Naive thymus-derived CD4-positive, alpha-beta T cell (primary cell): ENCODE measurements at places on chromosomes 1 and 21.

DNA sequence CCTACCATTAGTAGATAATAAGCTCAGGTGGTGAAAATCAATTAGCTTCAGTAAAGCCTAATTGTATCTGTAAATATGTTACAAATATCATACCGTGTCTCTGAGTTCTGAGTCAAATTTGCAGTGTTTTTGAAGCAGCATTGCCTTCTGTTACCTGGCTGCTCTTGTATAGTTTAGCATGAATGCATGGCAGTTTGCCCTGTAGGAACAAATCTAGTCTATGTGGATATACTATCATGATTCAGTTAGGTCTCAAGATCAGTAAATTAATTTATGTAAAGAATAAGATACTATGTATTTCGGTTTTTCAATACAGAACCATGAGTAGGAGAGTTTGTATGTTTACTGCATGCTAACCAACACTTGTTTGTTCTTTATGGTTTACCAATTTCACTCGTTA, 240.6 kb upstream of the C1orf105 start:
- DNase-seq, result no peak

DNA sequence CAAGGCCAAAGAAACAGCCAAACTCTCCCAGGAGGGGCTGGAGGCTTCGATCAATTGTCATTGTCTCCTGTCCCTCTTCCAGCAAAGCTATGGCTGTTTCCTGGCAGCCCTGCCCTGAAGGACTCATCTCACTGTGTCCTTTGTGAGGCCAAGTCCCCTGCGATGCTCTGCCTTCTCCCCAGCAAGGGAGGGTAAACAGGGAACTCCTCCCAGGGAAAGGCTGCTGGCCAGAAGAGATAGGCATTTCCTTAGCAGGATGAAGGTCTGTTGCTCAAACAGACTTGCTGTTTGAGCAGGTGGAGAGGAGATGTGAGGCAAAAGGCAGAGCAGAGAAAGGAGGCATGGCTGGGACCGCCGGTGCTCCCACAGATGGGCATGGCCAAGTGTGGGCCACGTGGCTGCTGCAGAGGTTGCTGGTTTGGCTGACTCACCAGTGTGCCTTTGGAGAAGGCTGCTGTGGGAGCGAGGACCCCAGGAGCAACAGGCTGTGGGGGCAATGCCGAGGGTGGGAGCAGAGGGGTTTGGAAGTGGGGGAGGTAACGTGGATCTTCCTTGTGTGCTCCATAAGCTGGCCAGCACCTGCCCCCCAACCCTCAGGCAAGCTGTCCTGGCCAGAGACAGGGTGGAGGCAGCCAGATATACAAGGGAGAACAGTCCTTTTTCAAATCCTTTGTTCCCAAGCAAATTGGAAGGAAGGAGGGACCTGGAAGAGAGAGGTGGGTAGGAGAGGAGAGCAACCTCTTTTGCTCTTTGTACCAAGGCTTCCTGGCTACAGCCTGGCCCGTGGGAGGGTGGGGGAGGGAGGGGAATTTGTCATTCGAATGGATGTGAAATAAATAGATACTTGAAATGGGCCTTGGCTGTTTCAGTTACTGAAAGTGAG, 449.8 kb downstream of the SIPA1L2 start:
- no peak for DNase-seq

- DNase-seq, result no peak
These were observed 530.3 kb downstream of the MATN1 start for GRCh38 chr1:30192969-30193630.

- DNase-seq, result no peak
These were observed 117.6 kb downstream of the UBE2U start for GRCh38 chr1:64320922-64321614.

- no peak for DNase-seq
These were observed 23.9 kb downstream of the FMO5 start for GRCh38 chr1:147201276-147201675.

GRCh38 chr21:23593582-23593981, 2013.7 kb downstream of the MRPL39 start:
- no peak for DNase-seq

DNA sequence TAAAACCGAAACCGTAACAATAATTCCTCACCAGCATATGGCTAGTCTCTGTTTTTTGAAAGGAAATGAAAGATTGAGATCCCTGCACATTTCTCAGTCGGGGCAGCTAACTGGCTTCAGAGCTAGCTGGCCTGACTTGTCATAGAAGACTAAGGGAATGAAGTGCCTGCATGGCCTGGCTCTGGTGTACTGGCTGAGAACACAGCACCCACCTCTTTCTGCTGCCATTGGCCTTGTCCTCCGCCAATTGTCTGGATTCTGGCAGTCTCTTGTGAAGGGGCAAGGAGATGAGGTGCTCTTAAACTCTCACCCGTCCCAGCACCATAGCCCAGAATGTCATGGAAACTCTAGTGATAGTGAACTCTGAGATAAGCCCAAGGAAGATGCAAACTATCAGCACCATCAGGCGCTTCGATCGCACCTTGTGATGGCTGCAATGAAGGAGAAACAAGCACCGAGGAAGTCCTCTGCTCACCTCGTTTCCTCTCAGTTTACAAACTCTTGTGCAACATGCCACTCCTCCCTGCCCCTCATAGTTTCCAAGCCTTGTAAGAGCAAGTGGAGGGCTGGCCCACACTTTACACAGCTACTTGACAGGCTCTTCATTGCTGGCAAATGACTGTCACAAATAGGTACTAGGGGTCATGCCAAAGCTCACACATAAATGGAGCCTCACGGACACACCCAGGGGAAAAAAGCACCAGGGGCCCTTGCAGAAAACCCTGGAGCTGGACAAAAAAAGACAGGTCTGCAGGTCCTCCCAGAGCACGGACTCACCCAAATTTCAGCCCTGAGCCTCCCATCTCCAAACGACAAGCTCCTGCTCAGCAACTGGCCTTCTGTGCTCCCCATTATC, 16.4 kb downstream of the INPP5B start:
- DNase-seq, result peak; percentile 14

DNA sequence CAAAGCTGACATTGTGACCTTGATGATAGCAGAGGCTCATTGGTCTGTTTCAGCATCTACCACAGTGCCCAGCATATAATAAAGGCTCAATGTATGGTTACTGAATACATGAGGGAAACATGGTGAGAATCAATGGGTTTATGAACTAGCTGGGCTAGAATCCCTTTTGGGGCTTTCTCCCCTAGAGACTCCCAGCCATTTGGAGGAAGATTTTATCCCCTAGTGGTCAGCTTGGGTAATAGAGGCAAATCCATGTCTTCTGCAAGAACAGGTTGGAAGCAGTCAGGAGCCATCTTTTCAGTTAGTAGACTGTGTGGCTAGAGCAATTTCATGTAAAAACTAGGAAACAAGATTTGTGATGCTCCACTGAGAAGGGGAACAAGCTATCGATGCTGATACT, 15.8 kb upstream of the REG4 start:
- no peak for DNase-seq

GRCh38 chr1:52641307-52641706, 8.3 kb downstream of the SHISAL2A start:
- DNase-seq, result no peak

- no peak for DNase-seq
These were observed 27.2 kb downstream of the ERI3 start for GRCh38 chr1:44327679-44328491.

- DNase-seq, result no peak
These were observed 1.7 kb downstream of the CLDN14 start for GRCh38 chr21:36478207-36478701.

DNA sequence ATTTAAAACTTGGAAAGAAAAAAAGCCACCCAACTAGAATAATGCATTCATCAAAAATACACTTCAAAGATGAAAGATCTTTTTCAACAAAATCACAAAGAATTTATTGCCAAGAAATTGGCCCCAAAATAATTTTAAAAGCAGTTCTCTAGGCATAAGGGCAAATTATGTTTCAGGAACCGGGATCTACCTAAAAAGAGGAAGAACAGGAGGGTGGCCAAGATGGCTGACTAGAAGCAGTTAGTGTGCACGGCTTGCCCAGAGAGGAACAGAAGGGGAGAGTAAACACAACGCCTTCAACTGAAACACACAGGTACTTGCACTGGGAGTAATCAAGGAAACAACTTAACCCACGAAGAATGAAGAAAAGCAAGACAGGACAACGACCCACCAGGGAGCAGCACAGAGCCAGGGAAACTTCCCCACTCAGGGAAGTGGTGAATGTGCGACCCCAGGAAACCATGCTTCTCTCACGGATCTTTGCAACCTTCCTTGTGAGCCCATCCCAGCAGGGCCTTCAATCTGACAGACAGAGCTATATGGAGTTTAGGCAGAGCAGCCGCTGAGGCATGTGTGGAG, 46.1 kb downstream of the ACKR1 start:
- DNase-seq, result no peak

DNA sequence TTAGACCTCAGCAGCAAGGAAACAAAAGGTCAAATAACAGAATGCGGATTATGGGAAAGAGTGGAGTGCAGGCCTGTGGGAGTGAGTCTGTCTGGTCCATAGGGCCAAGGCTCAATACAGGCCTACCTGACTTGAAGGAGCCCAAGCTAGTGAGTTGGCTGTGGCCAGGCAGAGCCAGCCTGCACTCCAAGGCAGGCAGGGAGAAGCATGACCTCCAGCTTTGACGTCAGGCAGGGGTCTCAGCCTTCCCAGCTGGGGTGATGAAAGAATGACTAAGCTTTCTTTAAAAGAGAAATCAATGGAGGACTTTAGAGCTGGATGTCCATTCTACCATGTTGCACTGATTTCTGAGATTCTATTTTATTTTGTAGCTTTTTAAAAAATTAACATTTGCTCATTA, 62.8 kb downstream of the RHOU start:
- no peak for DNase-seq

GRCh38 chr1:47751996-47752451, 245.2 kb downstream of the TRABD2B start:
- no peak for DNase-seq
